Activated CD4-positive, alpha-beta T cell treated with anti-CD3 and anti-CD28 coated beads, Interleukin-2, amount 10 ng/mL, durations not matched to agents 24 days and 14 days (primary cell): ENCODE measurements at places on chromosomes 7 and 10. TPM values are rescaled to one million over a fixed set of nuclear protein-coding genes. Genes with fewer than 3 reads are reported as not detected.

Gene CYP2C19
- total RNA-seq = 0.33 TPM in 1 of 2 replicates, not detected in the other

Gene AKR1C8
- total RNA-seq = not detected in 2 replicates

Gene NOS3
- 14.3 and 15.7 TPM in 2 replicates for total RNA-seq

Gene PTPN20
- 0.24 and 0.28 TPM in 2 replicates for total RNA-seq

Gene JMJD1C
- total RNA-seq = 41.7 and 42.0 TPM in 2 replicates

Gene DMBT1
- not detected in 2 replicates for total RNA-seq

DNA sequence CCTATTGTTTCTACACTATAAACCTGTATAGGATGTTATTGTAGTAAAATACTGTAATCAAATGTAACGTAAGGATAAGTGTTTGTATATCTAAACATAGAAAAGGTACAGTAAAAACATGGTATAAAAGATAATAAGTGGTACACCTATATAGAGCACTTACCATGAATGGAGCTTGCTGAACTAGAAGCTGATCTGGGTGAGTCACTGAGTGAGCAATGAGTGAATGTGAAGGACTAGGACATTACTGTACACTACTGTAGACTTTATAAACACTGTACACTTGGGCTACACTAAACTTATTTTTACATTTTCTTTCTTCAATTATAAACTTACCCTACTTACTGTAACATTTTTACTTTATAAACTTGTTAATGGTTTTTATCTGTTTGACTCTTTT is 732.9 kb upstream of the LRRN3 start:
- H3K36me3 ChIP-seq = no peaks in the 10 kb centered on the region
- no peak overlapping the region for H3K27ac ChIP-seq
- no peak overlapping the region for H3K4me3 ChIP-seq
- no peak for DNase-seq
- H3K4me1 ChIP-seq = no peaks in the 10 kb centered on the region

- H3K4me3 ChIP-seq = no peak overlapping the region
- no peaks in the 10 kb centered on the region for H3K36me3 ChIP-seq
- peaks cover 3% of the 10 kb centered on the region for H3K4me1 ChIP-seq
Observed at GRCh38 chr7:96414931-96415292, 93.0 kb upstream of the SLC25A13 start.

DNA sequence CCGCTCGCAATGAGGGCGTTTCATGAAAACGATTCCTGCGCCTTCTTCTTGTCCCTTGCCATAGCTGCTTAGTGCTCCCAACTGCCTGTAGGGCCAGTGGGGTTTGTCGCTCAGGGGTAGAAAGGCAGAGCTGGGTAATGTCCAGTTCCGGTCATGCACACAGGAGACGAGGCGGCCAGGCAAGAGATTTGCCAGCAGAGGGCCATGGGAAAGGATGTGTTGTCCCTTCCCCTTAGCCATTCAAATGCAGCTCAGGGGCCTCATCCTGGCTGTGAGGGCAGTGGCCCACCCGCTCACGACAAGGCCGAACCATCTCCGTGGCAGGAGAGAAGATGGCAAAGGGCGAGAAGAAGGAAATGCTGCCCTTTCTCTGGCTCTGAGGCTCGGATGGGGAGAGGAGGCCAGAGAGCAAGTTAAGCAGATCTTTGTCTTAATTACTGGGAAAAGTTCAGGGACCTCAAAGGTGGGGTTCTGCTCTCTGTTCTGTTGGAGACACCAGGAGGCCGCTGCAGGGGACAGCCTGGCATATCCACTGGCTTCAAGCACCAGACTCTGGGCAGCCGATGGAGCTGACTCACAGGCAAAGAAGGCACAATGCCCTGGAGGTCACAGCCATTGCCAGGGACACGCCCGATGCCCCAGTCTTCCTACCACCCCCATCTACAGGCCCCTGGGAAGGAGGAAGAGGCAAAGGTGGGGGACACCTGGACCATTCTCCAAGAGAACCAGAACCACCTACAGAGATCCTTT is 534.8 kb upstream of the MGMT start:
- H3K4me3 ChIP-seq = no peak overlapping the region
- peaks cover 4% of the 10 kb centered on the region for H3K4me1 ChIP-seq
- H3K27me3 ChIP-seq = peaks cover 7% of the 10 kb centered on the region
- no peak for DNase-seq
- no peak overlapping the region for H3K27ac ChIP-seq
